ENCODE measurements at places on chromosomes 3 and 15.

- no peak for DNase-seq
Measured at GRCh38 chr3:17182166-17182565, 297.4 kb downstream of the PLCL2 start.

GRCh38 chr15:29035336-29036285, 149.8 kb downstream of the APBA2 start:
- no peak for DNase-seq

- no peak for DNase-seq
Measured at GRCh38 chr3:128188956-128189355, 35.7 kb downstream of the EEFSEC start.

DNA sequence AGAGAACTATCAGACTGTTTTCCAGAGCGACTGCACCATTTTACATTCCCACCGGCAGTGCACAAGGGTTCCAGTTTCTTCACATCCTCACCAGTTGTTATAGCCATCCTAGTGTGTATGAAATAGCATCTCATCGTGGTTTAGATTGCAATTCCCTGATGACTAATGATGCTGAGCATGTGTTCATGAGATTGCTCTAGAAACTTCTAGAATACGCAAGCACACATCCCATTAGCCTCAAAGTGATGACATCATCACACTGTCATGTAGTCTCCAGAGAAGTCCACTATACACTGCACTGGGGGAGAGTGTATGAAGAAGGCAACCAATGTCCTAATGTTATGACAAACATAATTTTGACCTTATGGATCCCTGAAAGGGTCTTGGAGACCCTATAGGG, 30.1 kb downstream of the FBLN2 start:
- DNase-seq = no peak

- DNase-seq = no peak
Measured at GRCh38 chr3:87333393-87333892, 57.1 kb upstream of the POU1F1 start.

DNA sequence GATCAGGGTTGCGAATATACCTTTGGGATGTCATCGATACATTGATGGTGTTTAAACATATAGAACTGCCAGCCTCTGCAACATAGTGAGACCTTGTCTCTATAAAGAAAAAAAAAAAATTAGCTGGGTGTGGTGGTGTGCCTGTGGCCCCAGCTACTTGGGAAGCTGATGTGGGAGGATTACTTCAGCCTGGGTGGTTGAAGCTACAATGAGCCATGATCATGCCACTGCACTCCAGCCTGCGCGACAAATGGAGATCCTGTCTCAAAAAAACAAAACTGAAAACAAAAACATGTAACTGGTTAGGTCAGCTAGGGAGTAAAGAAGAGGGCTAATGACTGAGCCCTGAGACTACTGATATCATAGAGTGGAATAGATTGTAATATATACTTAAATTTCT, 30.7 kb upstream of the MGA start:
- no peak for DNase-seq

GRCh38 chr3:7146529-7146928, 285.6 kb downstream of the GRM7 start:
- peak; percentile 5 for DNase-seq

DNA sequence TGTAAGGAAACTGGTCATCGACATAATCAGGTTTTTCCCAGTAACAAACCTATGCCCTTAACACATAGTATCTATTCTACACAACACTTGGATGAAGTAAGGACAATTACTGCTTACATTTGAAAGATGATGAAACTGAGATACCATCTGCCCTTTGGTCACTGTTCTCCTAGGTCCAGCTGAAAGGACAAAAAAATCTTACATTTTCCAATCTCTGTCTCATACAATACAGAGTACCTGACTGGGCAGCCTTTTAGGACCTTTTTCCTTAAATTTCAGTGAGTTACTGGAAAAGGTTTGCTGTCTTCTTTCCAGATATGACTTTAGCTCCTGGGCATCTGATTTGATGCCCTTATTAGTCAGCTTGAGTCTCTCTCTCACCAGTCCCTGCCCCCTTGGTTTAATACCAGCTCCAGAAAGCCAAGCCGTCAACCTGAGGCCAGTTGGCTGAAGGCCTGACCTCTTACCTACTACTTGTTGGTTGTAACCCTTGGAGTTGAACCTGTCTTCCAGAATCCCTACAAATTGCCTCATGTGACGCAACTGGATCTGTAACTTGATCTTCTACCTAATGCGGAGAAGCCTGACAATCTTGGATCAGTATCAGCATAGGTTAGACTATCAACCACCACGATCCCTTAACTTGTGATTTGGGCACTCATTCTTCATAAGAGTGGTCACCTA, 355.3 kb upstream of the ZNF385D start:
- DNase-seq = no peak
